Fibroblast of villous mesenchyme (primary cell): ENCODE measurements at places on chromosomes 2 and 18. TPM values are rescaled to one million over a fixed set of nuclear protein-coding genes. Genes with fewer than 3 reads are reported as not detected.

DNA sequence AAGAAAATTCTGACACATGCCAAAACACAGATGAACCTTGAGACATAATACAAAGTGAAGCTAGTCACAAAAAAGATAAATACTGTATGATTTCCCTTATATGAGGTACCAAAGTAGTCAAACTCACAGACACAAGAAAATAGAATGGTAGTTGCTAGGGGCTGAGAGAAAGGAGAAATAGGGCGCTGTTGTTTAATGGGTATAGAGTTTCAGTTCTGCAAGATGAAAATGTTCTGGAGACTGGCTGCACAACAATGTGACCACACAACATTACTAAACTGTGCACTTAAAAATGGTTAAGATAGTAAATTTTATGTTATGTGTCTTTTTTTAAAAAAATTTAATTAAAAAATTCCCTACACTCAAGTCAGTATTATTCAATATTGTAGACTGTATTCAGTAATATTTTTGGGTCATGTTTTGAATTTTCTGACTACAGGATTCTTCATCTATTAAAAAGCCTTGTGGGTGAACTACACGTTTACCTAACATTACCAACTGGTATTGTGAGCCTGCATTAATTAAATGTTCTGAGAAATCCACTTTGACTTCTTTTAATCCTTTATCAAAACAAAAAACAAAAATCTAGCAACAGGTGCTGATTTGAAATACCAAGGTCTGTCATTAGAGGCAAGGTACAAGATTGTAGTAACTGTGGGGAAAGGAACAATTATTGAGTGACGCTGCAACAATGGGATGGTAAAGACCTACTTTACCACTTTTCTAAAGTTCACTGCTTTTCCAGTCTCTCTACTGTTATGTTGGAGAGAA lies 140.8 kb upstream of the ZFP36L2 start:
- DNase-seq: no peak

Gene PTPRN
- 0.86 and 0.97 TPM in 2 replicates for total RNA-seq

GRCh38 chr2:100423631-100424030 lies 6.2 kb upstream of the CHST10 start:
- no peak for DNase-seq

DNA sequence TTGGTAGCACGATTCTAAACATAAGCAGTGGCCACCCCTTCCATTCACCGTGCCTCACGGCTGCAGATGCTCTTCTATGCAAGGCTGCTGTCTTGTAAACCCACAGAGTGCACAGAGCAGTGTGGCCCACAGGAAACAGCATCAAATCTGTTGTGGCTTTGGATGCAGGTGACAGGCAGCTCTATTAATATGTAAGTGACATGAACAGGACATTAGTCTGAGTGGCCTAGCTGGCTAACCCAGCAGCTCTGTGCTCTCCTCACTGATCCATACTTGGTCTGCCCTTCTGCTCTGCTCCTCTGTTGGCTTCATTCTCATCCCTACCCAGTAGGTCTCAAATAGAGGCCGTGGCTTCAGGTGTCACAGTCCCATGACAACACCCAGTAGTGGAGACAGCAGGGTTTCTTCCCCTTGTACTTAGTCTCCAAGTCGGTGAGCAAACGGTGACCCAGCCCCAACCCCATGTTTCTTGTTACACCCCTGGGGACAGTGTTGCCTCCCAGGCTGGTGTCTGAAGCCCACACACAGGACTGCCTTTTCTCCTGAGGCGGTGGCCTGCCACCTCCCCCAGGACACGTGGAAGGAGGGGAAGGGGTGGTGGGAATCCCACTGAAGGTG lies 5.8 kb downstream of the SH3RF3 start:
- DNase-seq: no peak

DNA sequence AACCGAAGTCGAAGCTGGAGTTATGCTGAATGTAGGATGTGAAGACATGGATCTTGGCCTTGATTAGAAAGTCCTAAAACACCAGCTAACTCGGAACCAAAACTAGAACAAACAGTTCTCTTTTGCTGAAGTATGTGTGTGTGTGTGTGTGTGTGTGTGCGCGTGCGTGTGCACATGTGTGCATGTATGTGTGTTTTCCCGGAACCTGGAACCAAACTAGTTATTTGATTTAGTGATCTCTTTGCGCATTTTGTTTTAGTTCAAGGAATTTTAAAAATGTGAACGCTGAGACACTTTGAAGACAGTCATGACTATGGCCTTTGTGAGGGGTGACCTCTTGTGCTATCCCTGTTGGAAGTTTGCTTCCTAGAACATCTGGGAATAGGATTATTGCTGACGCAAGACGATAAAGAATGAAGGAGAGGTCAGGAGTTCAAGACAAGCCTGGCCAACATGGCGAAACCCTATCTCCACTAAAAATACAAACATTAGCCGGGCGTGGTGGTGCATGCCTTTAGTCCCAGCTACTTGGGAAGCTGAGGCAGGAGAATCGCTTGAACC lies 23.8 kb downstream of the FHL2 start:
- peak; percentile 98 for DNase-seq

DNA sequence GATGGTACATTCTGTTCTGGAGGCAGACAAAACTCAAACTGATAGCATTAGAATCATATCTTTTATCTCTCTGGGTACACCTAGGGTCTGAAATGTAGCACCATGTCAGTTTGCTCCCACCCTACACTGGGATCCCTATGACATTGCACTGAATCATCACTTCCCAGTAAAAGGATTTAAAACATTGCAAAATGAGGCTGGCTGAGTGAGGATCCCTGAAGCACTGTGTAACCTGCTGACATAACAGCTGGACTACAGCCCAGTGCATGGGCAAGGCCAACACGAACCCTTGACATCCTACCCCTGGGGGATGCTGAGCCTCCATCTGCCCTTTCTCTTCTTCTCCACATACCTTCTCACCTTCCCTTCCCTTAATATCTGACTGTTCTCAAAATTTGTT lies 253.2 kb downstream of the TTC32 start:
- DNase-seq: peak; percentile 92

Gene CD226
- total RNA-seq: 0.97 and 2.6 TPM in 2 replicates

Gene VAMP5
- 18.1 and 22.9 TPM in 2 replicates for total RNA-seq

Gene NTSR2
- not detected in 2 replicates for total RNA-seq

DNA sequence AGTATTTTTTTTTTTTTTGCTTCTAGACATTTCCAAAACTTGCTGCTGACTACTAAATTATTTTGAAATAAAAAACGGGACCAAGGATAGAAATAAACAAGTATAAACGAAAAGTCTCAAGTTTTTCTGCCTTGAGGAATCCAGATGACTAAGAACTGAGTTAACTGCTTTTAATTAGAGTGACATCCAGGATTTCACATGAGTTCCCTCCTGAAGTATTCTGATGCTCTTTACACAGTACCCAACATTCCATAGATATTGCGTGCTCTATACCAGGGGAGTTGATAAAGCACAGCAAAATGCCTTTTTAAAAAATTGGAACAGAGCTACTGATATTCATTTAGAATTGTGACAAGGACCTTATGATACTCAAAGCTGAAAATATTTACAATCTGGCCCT lies 618.0 kb downstream of the CCDC85A start:
- DNase-seq: peak; percentile 4

Gene HRH4
- under 0.01 TPM in 1 of 2 replicates, not detected in the other for total RNA-seq
